ENCODE measurements at places on chromosomes 5 and 9. TPM values are rescaled to one million over a fixed set of nuclear protein-coding genes. Genes with fewer than 3 reads are reported as not detected.

Gene SURF2
- total RNA-seq: 110 TPM

Gene OR1J2
- total RNA-seq: 0.17 TPM

DNA sequence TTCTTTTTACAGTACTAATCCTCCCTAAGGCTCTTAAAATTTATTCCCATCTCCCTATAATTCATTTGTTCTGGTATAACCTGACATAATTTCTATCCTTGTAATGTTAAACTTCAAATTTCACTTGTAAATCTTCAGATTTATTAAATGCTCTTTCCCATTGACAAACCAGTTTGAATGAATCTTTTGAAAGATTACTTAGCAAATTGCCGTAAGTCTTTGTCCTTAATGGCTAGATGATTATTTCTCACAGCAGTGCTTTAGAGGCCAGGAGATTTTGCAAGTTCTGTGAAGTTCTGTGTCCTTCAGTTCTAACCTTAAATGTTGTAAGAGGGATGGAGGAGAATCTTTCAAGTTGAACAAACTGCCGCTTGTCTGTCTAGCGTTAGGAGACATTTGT lies 4.2 kb downstream of the SLC44A1 start:
- DNase-seq: no peak

- DNase-seq: peak; percentile 18
Measured at GRCh38 chr5:102600964-102601363, 102.2 kb upstream of the SLCO6A1 start.

GRCh38 chr5:82673057-82673809 lies 395.1 kb upstream of the RPS23 start:
- DNase-seq: no peak

Data from HT1080 (cell line).